Activated effector memory CD4-positive, alpha-beta T cell treated with anti-CD3 and anti-CD28 coated beads, Interleukin-2, amount 50 U/mL, for 16 hours (primary cell): ENCODE measurements at places on chromosomes 6 and 20.

- DNase-seq, result no peak
Measured at GRCh38 chr6:153117986-153118879, 12.8 kb downstream of the RGS17 start.

- no peak for DNase-seq
Measured at GRCh38 chr20:54208548-54209176, 775 bp downstream of the PFDN4 start.

- no peak for DNase-seq
Measured at GRCh38 chr6:25682324-25682723, 30.3 kb downstream of the SCGN start.

- no peak for DNase-seq
Measured at GRCh38 chr6:27187231-27188060, 60.1 kb upstream of the PRSS16 start.

DNA sequence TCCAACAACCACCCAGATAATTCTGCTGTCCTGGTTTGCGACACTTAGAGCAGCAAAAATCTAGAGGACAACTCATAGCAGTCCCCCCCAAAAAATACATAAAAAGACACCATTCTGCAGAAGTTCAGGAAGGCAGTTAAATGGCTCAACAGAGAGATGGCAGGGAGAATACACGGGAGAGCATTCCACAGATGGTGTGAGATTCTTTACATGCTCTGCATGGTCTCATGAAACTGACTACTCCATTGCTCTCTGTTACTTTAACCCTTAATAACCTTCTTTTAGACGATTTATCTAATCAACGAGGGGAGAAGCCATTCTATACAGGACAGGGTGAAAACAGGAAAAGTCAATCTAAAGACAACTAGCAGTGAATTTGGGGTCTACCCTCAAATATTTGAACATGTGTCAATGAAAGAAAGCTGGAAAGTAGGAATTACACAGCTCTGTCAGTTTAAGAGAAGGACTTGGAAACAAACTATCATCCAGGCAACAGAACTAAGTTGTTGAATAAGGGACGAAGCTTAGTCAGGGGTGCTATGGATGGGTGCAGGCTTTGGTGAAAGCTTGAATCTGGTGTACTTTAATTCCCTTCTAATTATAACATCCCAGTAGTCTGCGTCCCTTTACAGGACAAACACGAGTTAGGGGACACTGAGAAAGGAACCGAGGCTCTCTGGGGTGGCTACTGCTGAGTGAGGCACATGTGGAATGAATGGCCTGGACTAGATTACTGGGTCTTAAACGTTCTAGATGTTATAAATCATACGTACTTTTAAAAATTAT is 5.1 kb downstream of the PERP start:
- no peak for DNase-seq

DNA sequence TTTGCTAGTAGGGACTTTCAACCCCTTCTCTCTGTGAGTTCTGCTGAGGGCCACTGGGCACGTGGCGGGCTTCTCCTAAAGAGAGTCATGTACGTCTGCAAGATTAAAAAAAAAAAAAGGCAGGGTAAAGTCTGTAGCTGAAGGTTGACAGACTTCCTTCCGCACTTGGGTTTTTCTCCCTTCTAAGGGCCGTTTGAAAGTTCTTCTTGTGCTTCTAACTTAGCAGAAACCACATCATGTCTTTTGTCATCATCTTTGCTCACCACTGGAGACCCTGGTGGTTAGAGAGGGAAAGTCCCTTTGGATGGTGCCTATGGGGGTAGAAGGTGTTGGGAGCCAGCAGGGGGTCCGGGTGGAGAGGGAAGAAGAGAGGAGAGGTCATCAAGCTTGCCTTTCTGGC is 31.4 kb downstream of the PRDM1 start:
- peak; percentile 84 for DNase-seq

GRCh38 chr20:10790013-10790412 is 116.2 kb upstream of the JAG1 start:
- no peak for DNase-seq

DNA sequence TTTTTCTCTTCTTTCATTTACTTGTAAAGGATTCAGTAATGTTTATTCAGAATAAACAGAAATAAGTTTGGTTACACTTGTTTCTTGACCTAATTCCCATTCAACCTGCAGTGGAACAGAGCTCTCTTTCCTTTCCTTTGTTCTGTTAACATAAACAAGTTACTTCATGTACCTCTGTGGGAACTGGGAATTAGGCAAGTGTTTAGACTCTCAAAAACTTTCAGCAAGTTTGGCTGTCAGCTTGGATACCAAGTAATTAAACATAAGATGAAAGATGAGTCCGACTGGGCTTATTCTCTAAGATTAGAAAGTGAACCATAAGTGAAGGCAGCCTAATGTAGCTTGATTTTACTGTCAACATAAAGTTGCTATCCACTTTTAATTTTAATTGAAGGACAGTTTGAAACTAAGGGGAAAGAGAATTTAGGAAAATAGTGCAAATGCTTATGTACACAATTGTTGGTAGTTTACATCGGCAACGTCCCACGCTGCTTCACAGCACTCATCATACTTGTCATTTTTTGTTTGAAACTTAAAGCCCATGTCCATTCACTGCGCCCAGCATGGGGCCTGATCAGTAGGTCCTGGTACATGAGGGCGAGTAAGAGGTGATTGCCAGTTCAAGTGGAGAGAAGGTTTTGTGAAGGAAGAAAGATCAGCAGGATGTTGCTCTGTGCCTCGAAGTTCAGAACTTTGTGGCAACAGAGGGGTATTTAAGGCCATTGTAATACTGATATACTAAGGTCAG is 113.0 kb downstream of the PLEKHG1 start:
- DNase-seq, result no peak
